A172 (cell line): ENCODE measurements at places on chromosomes 13 and 19. TPM values are rescaled to one million over a fixed set of nuclear protein-coding genes. Genes with fewer than 3 reads are reported as not detected.

- peak; percentile 0 for DNase-seq
Measured at GRCh38 chr13:81927347-81927746, 1586.4 kb upstream of the SPRY2 start.

- no peak for DNase-seq
Measured at GRCh38 chr19:5772416-5772815, 12.1 kb downstream of the PRR22 start.

DNA sequence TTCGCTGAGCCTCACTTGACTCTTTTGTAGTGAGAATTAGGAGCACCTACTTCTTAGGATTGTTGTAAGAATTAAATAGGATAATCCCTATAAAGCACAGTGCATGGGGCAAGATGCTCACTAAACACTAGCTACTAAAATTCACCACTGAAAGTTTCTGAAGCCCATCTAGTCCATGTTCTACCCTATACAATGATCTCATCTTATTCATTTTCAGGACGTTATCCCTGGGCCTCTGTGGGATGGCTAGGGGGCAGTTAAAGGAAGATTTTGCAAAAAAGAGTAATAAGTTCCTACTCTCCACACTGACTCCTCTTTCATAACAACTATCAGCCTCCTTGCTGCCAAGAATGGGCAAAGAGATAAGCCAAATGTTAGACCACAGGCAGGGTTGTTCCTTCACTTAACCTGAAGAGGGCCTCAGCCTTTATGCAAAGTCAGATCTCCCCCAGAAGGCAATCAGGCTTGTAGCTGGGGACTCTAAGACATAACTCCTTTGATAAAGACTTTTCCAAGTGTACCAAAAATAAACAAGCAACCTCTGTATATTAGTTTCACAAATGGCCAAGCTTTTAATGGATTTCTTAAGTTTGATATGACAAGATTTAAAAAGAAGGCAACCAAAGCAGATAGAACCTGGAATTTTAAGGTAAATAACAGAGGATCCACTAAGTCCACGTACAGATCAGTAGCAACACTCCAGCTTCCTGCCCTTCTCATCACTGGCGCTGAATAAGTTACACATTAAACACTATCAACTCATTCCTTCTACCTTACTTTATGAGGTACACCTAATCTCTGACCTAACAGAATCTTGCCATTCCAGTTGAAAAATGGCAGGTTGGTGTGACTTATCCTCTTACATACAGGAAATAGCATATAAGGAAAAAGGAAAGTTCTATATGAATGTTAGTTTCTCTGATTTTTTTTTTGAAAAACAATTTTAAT is 44.4 kb downstream of the ELF1 start:
- peak; percentile 30 for DNase-seq

- DNase-seq: no peak
Measured at GRCh38 chr13:110689041-110689440, 16.9 kb downstream of the CARS2 start.

- no peak for DNase-seq
Measured at GRCh38 chr13:27851096-27851850, 59.0 kb downstream of the GSX1 start.

GRCh38 chr13:51659276-51660127 is 75.2 kb downstream of the WDFY2 start:
- no peak for DNase-seq

DNA sequence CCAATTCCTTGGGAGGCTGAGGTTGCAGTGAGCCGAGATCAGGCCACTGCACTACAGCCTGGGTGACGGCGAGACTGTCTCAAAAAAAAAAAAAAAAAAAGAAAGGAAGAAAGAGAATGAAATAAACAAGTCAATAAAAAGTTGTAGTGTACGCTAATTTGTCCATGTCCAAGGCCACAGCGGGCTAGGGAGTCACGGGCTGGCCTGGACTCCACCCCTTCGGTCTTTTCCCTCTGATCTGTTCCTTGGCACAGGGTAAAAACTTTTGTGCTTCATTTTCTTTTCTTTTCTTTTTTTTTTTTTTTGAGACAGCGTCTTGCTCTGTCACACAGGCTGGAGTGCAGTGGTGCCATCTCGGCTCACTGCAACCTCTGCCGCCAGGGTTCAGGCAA is 19.4 kb upstream of the MKNK2 start:
- DNase-seq: no peak

DNA sequence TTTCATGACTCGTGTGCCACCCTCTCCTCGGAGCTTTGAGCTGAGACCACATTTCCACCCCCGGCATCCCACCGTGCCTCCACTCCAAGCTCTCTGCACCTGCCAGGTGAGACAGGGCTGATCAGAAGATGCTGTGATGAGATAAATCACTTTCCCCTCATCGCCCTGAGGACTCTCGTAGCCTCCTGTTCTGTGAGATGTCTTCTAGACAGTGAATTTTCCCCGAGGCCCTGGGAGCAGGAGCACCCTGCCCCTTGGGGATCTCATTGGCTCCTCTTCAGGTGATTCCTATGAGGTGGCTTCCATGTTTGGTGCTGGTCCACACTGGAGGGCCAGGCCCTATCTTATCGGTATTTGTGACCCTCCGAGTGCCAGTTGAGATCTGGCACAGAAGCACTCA is 154.0 kb upstream of the TSHZ3 start:
- DNase-seq: no peak

- no peak for DNase-seq
Measured at GRCh38 chr19:39525205-39525604, 7.4 kb downstream of the EID2B start.

- DNase-seq: no peak
Measured at GRCh38 chr19:38318660-38319059, 985 bp upstream of the KCNK6 start.

- peak; percentile 34 for DNase-seq
Measured at GRCh38 chr13:107650081-107650701, 565.1 kb downstream of the LIG4 start.

The CEACAM4 gene
- total RNA-seq: not detected in 2 replicates

The ZNF682 gene
- 1.1 and 3.0 TPM in 2 replicates for total RNA-seq

The CLEC17A gene
- total RNA-seq: not detected in 2 replicates

The ZNF554 gene
- 4.6 and 4.8 TPM in 2 replicates for total RNA-seq

The ZNF382 gene
- total RNA-seq: 5.1 and 10.0 TPM in 2 replicates
